ENCODE measurements at places on chromosomes 5 and 9. TPM values are rescaled to one million over a fixed set of nuclear protein-coding genes. Genes with fewer than 3 reads are reported as not detected.

Gene ADRA1B
- not detected for polyA plus RNA-seq

Gene ANKRD55
- polyA plus RNA-seq = 1.5 TPM

Gene LCN15
- polyA plus RNA-seq = not detected

Gene LCN1
- polyA plus RNA-seq = not detected

Gene NMUR2
- not detected for polyA plus RNA-seq
